ENCODE measurements at places on chromosomes 1 and 21. TPM values are rescaled to one million over a fixed set of nuclear protein-coding genes. Genes with fewer than 3 reads are reported as not detected.

GRCh38 chr1:216815260-216816131 lies 92.3 kb upstream of the ESRRG start:
- DNase-seq, result no peak

DNA sequence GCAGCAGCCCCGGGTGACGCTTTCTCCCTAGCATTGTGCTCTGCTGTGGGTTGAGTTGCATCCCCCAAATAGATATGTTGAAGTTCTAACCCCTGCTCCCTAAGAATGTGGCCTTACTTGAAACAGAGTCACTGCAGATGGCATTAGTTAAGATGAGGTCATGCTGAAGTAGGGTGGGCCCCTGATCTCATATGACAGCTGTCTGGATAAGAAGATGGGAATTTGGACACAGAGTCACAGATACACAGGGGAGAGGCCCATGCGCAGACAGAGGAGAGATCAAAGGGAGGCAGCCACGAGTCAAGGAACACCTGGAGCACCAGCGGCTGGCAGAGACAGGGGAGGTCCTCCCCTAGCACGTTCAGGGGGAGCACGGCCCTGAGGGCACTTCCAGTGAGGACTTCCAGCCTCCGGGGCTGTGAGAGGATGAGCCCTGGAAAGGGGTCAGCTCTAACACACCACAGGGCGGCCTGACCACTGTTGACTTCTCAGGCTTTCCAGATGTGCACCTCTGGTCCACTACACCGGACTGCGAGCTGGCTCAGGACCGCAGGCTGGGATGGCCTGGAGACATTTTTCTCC lies 46.4 kb downstream of the ABCG1 start:
- no peak for DNase-seq

DNA sequence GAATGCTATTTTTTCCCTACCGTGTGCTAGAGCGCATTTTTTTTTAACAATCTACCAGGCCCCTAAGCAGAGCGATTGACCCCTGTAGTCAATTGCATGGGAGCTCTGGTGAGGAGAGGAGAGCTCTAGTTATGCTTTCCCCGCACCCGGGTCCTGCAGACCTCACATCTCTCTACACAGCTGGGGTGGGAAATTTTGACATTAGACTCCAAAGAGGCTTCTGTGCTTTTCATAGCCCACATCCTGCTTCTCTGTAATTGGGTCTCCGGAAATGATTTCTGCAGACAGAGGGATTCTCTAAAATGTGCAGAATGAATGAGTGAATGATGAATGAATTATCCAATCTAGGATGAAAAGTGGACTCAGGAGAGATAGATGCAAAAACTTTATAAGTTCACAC lies 41.5 kb upstream of the DUSP10 start:
- no peak for DNase-seq

DNA sequence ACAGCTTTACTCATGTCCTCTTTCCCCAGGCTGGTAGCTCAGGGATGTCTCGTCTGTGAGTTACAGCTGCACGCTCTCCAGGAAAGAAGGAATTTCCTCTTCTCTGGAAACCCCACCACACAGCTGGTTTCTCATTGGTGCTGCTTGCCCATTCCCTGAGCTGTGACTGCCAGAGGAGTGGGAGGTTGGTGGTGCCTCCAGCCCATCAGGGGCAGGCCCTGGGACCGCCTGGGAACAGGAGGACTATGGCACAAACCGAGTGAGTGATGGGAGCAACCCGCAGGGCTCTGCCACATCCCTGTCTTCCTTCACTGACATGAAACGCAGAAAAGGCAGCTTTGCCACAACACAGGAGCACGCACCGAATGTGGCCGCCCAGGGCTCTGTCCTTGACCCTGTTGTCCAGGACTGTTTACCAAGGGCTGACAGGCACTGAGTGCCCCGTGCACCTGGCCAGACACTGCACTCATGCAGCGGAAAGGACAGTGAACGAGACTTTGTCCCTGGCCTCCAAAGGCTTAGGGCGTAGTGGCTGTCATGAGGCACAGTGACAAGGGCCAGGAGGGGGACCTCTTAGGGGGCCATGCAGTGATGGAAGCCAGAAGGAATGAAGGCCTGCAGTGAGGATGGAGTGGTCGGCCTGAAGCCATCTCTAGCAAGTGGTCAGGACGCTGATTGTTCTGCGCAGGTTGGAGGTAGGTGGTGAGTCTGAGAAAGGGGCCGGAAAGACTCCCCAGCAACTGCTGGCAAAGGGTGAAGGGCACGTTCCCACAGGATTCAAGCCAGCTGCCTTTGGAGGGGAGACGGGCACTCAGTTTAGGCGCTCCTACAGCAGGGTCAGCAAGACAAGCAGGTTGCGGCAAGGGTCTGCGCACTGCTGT lies 1.7 kb upstream of the CCNL2 start:
- DNase-seq, result peak; percentile 74

- DNase-seq, result no peak
These were observed 21.7 kb downstream of the RCOR3 start for GRCh38 chr1:211280910-211281309.

DNA sequence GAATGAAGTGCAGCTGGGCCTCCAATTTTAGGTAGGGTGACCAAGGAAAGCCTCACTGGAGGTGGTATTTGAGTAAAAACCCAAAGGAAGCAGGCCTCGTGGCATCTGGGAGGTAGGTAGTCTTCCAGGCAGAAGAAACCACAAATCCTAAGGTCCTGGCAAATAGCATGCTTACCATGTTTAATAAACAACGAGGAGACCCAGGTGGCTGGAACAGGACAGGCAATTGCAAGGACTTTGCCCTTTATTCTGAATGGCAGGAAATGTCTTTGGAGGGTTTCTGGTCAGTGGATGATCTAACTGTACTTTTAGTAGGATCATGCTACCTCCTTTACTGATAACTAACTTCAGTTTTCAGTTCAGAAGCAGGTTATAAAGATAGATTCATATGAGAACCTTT lies 52.2 kb downstream of the EPB41 start:
- DNase-seq, result no peak

DNA sequence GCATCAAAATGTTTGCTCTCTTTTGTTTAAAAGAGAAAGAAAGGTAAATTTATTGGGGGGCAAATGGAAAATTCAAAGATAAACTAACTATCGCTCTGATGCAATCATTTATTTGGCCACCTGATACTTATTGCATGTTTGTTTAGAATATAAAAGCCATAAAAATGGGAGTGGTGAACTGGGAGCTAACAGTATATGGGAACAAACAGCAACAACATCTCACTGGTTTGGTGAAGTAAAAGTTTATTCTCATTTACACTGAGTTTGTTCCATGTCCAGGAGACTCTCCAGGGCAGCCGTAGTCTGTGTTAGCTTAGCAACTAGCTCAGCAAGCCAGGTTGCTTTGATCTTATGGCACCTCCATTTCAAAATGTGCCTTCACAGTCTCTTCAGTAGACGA lies 20.4 kb downstream of the C4BPA start:
- DNase-seq, result no peak

GRCh38 chr1:222049176-222049575 lies 307.3 kb upstream of the DUSP10 start:
- DNase-seq, result no peak

GRCh38 chr1:41291195-41291594 lies 49.1 kb upstream of the SCMH1 start:
- no peak for DNase-seq

GRCh38 chr1:203173566-203173965 lies 2.1 kb downstream of the MYBPH start:
- no peak for DNase-seq

DNA sequence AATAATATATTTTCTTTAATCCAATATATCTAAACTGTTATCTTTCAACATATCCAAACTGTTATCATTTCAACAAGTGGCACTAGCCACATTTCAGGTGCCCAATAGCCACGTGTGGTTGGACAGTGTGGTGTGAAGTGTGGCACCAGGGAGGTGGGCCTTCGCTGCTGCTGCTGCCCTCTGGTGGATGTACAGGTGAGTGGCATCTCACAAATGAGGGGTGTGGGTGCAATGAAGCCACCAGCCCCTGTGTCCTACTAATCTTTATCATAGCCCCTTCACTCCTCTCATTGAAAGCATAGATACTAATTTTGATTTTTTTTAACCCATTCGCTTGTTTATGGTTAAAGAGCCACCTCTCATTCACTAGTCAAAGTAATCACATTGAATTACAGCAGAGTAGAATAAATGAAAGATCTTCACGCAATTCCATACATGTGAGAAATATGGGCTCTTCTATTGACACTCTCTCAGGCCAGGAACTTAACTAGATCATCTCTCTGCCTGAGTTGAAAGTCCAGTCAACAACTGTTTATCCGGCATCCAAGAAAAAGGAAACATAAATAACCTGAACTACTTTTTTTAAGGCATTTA lies 499.2 kb downstream of the OMA1 start:
- no peak for DNase-seq

Gene KRTAP19-2
- not detected for polyA plus RNA-seq

Gene TRIM17
- polyA plus RNA-seq, result 0.14 TPM

All from pancreas (tissue), 10 donors.